Eye (tissue), 1 donor: ENCODE measurements at places on chromosomes 12 and 14.

DNA sequence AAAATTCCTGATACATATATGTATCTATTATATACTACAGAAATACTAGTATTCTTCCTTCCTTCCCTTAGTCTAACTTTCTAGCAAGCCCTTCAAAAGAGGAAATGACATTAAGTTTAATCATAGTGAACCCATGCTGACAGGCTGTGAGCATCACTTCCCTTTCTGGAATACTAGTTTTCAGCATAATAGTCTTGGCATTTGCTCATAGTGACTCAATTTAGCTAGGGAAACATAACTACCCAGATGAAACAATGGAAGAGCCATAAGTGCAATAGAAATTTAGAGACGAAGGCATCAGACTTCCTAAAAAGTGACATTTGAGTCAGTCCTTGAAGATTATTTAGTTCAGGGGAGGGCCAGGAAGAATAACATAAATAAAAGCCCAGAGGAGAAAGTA, 184.5 kb upstream of the CRY1 start:
- DNase-seq, result no peak

DNA sequence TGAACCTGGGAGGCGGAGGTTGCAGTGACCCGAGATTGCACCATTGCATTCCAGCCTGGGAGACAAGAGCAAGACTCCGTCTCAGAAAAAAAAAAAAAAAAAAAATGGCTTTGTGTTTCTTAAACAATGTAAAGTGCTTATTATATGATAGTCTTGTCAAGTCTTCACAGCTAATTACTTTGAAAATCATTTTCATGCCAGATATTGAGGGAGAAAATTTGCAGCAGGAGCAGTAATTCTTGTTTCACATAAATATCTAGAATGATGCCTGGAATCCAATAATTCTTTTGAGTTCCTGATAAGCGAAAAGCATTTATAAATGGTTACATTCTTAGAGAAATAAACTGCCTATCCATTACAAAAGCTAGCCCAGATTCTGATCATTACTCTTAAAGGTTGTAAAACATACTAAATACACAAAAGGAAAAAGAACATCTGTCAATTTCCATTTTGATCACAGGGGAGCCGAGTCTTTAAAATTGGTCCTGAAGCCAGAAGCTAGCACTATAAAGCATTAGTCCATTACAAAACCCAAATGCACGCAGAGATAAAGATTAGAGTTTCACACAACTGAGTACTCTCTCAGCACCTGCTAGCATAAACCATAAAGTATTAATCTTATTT, 50.3 kb downstream of the IFT81 start:
- peak; percentile 13 for DNase-seq

GRCh38 chr12:94379479-94380113, 80.1 kb downstream of the CEP83 start:
- no peak for DNase-seq

DNA sequence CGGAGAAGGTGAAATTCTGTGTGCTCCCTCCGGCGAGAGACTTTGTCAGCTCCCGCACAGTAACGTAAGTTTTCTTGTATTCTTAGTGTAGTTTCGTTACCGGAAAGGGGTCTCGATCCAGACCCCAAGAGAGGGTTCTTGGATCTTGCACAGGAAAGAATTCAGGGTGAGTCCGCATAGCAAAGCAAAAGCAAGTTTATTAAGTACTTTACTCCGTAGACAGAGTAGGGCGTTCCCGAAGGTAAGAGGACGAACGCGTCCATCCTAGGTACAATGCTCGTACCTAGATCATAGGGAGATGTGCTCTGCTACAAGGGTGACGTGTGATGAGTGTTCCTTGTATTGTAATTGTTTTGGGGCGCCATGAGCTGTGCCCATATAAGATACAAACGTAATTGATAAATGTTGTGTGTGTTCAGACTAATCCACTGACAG, 293 bp downstream of the IFI27L1 start:
- no peak for DNase-seq

DNA sequence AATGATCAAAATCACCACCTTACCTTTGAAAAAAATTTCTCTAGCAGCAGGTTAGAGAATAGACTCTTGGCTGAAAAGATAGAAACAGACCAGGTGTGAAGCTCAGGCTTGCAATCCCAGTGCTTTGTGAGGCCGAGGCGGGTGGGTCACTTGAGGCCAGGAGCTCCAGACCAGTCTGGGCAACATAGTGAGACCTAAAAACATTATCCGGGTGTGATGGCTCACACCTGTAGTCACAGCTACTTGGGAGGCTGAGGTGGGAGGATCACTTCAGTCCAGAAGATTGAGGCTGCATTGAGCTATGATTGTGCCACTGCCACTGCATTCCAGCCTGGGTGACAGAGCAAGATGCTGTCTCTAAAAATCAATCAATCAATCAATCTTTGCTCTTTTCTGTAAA, 105.3 kb upstream of the TBX3 start:
- DNase-seq, result no peak

GRCh38 chr14:53621433-53621832, 335.2 kb downstream of the BMP4 start:
- DNase-seq, result no peak

DNA sequence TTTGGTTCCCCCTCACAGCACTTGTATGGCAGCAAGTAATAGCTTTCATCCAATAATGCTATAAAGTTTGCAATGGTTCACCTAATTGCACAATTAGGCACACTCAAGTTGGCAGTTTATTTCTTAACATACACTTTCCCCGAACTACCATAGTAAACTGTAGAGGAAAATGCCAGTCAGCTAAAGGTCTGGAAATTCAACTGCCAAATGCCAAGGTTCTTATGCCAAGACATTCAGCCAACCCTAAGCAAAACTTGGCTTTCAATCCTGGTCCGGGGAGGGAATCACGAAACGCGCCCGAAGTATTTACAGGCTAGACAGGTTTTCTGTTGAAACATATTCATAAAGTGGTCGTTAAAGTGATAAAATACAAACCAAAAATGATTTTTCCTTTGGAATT, 1512.4 kb upstream of the FLRT2 start:
- DNase-seq, result no peak

- no peak for DNase-seq
Observed at GRCh38 chr14:80754696-80755095, 186.8 kb downstream of the CEP128 start.

DNA sequence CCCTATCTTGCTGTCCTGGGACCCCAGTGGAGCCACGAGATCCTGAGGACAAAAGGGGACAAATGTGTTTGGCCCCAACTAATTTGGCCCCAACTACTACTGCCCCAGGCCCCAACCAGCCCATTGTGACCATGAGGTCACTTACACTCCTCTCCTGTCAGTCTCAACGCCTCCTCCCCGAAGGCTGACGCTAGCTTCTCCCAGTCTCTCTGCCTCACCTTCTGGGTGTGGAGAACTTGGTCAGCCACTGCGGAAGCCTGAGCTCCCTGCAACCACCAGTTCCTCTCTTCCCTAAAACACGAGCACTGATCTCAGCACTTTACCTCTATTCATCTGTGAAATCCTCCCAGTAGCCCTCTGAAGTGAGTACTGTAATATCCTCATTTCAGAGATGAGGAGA, 13.3 kb downstream of the FAM181A start:
- no peak for DNase-seq

- DNase-seq, result no peak
Observed at GRCh38 chr14:74244115-74244514, 4.9 kb downstream of the VSX2 start.
